Keratinocyte (primary cell): ENCODE measurements at places on chromosomes 2 and 18.

GRCh38 chr2:235523486-235524150, 29.8 kb downstream of the AGAP1 start:
- DNase-seq: no peak

GRCh38 chr2:7378591-7378990, 461.4 kb downstream of the RNF144A start:
- no peak for DNase-seq

- DNase-seq: no peak
These were observed 1037.2 kb upstream of the ACVR2A start for GRCh38 chr2:146807568-146808168.

DNA sequence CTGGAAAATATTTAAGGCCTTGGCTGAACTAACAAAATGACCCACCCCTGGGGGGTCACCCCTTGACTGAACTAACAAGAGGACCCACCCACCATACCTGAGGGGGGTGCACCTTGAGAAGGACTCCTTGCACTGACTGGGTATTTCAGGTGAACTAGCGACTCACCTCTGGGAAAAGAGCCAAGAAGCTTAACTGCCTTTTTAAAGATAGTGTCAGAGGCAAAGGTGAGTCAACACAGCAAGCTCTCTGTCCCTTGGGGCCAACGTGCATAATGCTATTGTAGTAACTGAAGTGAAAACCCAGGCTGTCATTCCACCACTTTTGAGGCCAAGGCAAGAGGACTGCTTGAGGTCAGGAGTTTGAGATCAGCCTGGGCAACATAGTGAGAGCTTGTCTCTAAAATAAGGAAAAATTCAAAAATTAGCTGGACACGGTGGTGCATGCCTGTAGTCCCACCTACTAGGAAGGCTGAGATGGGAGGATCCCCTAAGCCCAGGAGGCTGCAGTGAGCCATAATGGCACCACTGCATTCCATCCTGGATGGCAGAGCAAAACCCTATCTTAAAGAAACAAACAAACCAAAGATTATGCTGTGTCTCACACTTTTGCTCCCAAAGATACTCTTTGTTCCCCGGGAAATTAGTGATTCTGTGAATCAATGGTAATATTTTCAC, 36.4 kb upstream of the ZCCHC2 start:
- peak; percentile 84 for DNase-seq

GRCh38 chr2:72386288-72386687, 238.6 kb upstream of the CYP26B1 start:
- DNase-seq: no peak

GRCh38 chr2:215105607-215106354, 32.6 kb downstream of the ABCA12 start:
- peak; percentile 69 for DNase-seq

DNA sequence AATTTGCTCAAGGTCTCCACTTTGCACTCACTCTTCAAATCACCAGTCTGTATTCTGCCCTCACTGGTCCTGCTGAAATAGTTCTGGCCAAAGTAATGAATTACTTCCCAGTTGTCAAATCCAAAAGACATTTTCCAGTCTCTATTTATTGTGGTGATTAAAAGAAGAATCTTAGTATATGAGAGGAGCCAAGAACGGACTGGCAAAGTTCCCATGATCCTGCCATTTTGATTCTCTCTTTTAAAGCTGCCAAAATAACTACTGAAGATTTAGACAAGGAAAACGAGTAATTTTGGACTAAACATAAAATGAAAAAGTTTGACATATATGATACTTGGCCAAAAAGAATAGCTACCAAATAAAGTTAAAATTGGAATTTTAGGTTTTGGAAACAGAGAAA, 12.0 kb downstream of the THSD7B start:
- DNase-seq: no peak

DNA sequence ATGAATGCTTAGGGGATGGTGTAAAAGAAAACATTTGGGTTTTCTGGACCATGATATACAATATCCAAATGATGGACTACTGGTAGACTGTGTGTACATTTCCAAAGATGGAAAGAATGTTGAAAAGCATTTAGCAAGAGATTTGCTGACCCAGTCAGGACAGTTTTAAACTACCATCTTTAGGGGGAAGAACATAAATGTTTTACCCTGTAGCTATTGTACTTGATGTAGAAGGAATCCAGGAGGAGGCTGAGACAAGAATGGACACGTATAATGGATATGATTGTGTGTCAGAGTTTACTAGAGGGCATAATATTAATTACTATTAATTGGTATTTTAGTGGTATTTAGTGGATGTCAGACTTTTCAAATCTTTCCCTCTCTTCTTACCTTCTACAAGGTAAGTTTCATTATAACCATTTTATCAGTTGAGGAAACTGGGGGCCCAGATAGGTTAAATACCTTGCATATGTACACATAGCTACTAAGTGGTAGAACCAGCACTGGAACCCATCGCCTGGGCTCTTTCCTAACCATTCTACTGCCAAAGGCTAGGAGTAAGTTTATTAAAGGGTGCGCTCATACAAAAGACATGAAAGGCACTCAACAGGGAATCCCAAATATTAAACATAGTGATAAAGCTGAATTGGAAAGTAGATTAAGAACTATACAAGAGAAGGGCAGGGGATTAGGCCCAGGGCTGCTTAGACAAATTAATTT, 8.9 kb downstream of the TACR1 start:
- DNase-seq: no peak

DNA sequence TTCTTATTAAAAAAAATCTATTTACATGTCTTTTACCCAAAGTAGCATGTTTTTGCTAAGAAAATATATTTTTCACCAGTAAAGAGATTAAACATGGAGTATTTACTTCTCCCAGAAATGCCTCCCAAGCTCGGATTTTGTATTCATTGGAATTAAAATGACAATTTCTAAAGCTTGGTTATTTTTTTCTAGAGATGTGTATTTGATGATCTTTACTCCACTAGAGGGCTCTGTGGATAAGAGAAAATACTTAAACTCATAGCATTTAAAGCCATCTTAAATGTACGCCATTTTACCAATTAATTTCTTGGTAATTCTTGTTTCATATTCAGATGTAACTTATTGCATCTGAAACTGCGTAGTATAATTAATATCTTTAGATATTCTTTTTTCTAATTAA, 461.4 kb downstream of the GALR1 start:
- no peak for DNase-seq

- no peak for DNase-seq
These were observed 115.0 kb upstream of the TMEM200C start for GRCh38 chr18:6010284-6010683.

- DNase-seq: no peak
These were observed 286.3 kb downstream of the PIEZO2 start for GRCh38 chr18:10863026-10863425.

GRCh38 chr2:219056176-219056895, 4.4 kb downstream of the IHH start:
- DNase-seq: no peak

DNA sequence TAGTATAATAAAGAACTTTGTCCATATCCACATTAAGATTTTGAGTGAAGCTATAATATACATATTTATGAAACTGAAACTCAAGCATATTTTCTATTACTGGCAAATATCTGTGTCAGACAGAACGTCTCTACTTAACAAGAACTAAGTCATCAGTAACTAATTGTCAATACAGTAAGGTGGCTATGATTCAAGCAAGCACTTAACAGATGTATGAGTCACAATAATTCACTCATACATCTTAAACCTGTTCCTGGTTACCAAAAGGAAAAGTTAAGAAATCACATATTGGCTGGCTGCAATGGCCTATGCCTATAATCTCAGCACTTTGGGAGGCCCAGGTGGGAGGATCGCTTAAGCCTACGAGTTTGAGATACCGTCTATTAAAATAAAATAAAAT, 96.0 kb downstream of the SOS1 start:
- DNase-seq: peak; percentile 13

- no peak for DNase-seq
These were observed 174.0 kb downstream of the CCDC85A start for GRCh38 chr2:56357655-56358295.

GRCh38 chr2:74301262-74301661, 42.0 kb downstream of the SLC4A5 start:
- DNase-seq: no peak

- DNase-seq: no peak
These were observed 260.2 kb upstream of the COL3A1 start for GRCh38 chr2:188713961-188714360.

DNA sequence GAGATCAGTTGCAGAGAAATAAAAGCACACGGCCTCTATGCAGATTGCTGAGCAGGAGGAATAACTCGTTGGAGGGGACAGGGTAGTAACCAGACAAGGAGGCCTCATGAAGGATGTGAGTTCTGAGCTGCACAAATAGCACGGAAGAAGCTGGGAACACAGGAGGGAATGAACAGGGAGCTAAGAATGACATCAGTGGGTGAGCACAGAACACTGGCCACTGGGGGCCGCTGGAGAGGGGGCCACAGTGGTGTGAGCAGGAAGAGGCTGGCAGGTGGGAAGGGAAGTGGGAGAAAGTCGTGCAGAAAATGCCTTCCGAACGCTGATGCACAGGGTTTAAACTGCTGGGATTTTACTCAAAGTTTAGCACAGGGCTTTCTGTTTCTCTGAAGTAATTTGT, 61.0 kb downstream of the ZAP70 start:
- no peak for DNase-seq

DNA sequence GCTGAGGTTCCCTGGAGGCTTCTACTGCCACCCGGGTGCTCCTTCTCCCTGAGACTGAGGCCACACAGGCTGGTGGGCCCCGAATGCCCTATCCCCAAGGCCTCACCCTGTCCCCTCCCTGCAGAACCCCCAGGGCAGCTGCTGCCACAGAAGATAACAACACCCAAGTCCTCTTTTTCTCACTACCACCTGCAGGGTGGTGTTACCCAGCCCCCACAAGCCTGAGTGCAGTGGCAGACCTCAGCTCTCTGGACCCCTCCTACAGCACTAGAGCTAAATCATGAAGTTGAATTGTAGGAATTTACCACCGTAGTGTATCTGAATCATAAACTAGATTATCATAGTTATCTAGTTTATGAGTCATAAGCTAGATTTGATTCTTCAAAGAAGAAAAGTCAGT, 7.3 kb upstream of the CENPA start:
- DNase-seq: no peak

GRCh38 chr2:10911291-10912075, at the start of gene KCNF1:
KCNF1 (plus strand) TSS chr2:10911934; CDS start chr2:10912427, 493 bp downstream.
- DNase-seq: no peak

- DNase-seq: peak; percentile 48
These were observed 44.9 kb downstream of the RBBP8 start for GRCh38 chr18:22977847-22978701.

- DNase-seq: no peak
These were observed 39.3 kb upstream of the C1GALT1C1L start for GRCh38 chr2:43715300-43716098.

DNA sequence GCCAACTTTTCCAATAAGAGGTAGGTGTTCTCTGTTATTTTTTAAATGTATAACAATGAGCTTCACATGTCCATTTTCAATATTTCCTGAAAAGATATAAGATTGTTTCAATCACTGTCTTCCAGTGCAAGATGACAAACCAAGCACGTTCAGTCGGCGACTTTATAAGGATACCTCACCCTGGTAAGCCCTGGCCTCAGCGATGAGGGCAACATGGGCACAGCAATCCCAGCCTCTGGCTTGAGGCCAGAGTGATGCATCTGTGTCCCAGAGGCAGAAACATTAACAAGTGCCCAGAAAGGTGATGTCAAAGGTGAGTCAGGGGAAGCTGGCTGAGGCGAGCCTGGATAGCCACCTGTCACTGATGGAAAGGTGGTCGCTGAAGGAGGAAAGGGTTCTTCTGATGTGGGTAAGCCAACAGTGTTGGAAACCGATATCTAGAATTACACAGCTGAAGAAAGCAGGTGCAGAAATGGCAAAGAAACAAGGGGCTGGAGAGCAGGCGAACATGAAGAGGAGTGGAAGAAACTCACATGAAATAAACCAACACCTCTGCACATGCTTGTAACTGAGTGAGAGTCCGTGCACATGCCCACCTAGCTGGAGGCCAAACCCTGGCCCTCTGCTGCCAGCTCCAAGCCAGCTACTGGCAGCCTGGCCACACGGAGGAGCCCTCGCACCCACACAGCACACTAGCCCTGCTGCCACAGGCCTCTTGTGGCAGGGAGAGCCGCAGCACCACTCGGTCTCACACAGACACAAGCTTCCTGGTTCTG, 65.5 kb downstream of the FBXO15 start:
- DNase-seq: no peak

GRCh38 chr18:63152791-63153190, 166.8 kb downstream of the BCL2 start:
- DNase-seq: no peak

GRCh38 chr18:9419956-9420631, 55.2 kb upstream of the RALBP1 start:
- DNase-seq: no peak

GRCh38 chr2:112693596-112693995, 27.2 kb upstream of the NT5DC4 start:
- DNase-seq: no peak

- DNase-seq: peak; percentile 7
These were observed 32.6 kb downstream of the CNGA3 start for GRCh38 chr2:98378901-98379300.

- no peak for DNase-seq
These were observed 521.0 kb downstream of the PLCL1 start for GRCh38 chr2:198325359-198325758.
